Mucosa of gallbladder (tissue), 1 donor: ENCODE measurements at places on chromosomes 1 and 21.

DNA sequence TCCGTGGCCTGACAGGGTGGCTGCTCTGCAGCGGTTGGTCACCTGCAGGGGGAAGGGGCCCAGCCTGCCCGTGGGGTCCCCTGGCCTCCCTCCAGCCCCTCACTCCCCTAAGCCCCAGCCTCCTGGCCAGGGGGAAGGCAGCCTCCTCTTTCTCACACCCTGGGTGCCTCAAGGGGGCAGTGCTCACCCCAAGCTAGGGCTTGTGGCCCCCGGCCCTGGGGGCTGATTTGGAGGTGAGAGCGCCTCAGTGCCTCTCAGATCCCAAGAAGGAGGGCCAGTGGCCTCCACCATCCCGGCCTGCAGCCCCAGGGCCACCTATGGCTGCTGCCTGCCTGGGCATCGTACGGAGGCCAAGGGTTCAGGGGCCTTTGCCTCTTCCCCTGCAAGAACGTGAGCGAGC, 66.4 kb upstream of the TTC34 start:
- no peak for DNase-seq

DNA sequence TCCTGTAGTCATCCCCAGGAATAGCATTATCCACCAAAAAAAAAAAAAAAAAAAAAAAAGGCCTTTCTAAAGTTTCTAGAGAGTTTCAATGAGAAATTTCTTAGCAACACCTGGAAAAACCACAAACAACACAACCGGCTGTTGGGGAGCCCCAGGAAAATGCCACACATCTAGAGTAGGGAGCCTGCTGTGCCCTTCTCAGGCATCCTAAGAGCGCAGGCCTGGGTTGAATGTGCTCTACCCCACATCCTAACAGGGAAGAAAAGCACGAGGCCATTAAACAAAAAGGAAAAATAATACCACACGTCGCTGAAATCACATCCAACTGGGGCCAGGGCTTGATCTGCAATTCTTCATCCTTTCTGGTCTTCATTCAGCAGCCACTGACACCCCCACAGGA, 367.5 kb downstream of the TGFB2 start:
- DNase-seq: no peak

DNA sequence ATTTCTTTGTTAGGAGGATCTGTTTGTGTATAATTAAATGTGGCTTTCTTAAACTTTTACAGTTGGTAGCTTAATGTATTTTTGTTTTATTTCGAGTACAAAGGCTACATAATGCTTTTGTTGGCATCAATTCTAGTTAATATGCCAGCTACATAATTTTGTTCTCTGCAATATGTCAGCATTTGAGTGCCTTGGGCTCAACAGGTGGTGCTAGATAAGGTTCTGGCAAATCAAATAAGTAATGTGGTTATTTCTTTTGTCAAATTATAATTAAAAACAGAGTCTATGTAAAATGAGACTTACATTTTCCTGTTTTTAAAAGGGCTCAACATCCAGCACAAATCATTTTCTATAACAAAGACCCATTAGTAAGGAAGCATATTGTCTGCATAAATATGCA, 410.6 kb upstream of the NR5A2 start:
- no peak for DNase-seq

- no peak for DNase-seq
Observed at GRCh38 chr21:29650523-29651022, 289.2 kb downstream of the GRIK1 start.

DNA sequence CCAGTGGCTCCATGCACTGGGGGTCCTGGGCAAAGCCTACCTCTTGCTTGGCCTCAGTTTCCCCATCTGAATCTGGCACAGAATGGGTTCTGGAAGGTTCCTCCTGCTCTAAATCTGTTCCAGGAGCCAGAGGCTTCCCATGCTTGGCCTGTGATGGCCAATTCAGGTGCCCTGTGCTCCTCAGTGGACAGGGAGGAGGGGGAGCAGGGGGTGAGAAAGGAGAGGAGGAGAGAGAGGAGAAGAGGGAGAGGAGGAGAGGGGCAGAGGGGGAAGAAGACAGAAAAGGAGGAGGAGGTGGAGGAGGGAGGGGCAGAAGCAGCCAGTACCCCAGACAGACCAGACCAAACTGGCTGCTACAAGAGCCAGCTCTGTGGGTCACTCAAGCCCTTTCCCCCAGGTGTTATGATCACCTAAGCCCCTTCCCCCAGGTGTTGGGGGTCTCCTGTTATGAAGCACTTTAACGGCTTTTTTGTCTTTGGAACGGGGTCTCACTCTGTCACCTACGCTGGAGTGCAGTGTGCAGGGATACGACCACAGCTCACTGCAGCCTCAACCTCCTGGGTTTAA, 43.7 kb downstream of the TRIM11 start:
- DNase-seq: no peak

DNA sequence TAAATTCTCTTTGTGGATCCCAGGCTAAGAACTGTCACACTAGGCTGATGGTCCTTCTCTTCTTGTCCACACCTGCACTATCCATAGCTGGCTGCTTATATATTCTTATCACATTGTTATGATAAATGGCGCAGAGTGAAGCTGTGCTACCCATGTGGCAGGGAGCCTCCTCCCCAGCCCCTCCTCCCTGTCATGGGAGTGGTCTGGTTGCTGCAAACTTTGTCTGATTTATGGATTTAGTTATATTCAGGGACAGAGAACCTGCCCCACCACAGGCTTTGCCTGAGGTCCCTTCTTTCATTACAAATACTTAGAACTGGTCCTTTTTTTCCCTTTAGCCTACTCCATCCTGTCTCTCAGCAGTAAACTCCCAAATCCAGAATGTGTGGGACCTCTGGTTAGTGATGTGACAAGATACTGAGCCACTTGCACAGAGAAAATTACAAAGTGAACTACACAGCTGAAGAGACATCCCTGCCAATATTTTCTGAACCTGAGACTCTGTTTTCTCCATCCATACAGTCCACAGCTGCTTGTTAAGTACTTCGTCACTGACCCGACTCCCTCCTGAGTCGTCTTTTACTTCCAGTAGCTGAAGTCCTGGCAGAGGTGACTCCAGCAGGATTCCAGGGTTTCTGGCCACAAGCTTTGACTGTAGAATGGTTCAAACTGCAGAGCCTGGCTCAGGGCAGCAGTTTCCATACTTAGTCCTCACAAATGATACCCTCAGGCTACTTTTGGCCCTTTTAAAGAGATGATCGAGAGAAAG, 37.6 kb downstream of the PTGFRN start:
- DNase-seq: no peak

- DNase-seq: no peak
Observed at GRCh38 chr1:163195728-163196448, 6.8 kb downstream of the RGS5 start.

DNA sequence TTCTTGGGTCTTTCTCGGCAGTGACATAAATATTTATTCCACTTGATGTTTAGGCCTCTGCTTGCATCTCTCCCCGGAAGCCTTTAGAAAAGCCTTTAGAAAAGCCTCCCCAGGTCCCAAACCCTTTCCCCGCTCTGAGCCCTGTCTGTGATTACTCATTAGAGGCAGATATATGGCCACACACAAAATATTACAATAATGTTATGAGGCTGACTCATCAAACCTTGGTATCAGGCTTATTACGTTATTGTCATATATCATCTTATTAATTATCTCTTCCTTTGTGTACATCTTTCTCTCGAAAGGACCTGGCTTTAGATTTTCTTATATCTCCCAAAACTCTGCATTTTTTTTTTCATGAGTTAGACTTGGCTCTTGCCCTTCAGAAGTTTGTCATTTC, 69.5 kb downstream of the FGGY start:
- no peak for DNase-seq

- DNase-seq: no peak
Observed at GRCh38 chr21:34158866-34159835, 85.8 kb downstream of the MRPS6 start.

GRCh38 chr1:159173320-159173719, 1.9 kb downstream of the CADM3 start:
- no peak for DNase-seq

- DNase-seq: no peak
Observed at GRCh38 chr1:53627031-53627430, 111.9 kb downstream of the GLIS1 start.

DNA sequence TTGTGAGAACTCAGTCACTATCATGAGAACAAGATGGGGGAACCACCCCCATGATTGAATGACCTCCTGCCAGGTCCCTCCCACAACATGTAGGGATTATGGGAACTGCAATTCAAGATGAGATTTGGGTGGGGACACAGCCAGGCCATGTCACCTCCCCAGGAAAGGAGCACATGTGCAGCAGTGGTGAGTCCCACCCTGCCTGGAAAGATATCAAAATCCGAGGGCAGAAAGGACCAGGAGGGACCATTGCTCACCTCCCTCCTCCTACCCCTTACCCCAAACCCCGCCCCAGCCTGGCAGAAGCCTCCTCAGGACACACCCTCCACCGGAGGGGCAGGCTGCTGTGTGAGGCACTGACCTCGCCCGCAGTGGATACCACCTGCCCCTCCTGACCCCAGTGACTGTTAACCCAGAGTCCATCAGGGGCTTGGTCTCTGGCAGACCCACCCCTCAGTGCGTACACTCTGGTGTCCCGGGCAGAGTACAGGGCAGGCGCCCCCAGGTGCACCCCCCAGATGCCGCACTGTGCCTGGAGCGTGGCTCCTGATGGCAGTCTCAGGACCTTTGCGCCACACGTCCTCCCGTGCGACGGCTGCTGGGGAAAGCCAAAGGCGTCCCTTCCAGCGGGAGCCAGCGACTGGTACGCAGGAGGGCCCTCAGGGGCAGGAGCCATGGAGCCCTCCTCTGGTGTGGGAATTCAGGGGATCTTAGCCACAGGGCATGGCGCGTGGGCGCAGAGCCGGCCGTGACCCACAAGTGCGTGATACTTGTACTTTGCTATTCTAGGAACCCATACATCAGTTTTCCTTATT, 20.9 kb downstream of the PDXK start:
- no peak for DNase-seq

GRCh38 chr1:203760506-203760905, 4.5 kb upstream of the LAX1 start:
- no peak for DNase-seq

DNA sequence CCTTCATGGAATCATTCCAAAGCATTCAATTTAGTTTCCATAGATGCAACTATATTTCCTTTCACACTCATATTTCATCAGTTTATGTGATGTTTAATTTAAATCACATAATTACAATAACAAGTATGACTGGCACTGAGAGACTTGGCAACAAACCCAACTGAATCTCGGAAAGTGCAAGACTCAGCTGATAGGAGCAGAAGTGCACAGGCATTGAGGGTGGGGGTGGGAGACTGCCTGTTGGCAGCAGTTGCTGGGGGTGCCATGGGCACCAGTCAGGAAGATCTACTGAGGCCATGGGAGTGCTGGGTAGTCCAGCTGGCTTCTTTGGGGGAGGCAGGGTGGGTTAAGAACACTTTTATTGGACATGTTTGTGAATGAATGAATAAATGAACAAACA, 10.4 kb upstream of the HMGB4 start:
- no peak for DNase-seq

GRCh38 chr1:24507405-24507804, 4.8 kb downstream of the RCAN3 start:
- DNase-seq: no peak

DNA sequence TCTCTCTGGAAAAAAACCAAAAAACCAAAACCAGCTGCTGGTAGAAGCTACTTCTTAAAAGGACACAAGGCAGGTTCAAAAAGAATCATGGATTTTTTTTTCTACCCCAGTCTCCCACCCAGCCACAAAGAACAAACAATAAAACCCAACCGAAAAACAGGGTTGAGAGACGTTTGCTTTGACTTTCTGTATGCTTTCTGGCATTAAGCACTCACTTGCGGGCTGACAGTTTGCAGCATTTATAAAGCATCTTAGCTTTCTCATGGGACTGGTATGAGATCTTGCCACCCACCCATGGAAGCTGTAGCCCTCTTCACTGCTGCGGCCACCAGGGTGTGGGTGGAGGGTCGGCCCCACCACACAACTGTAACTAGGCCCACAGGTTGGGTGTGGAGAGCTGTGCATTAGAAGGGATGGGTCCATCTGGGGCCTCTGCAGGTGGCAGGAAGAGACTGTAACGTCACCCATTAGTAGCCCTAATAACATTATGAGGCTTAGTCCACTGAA, 165.7 kb downstream of the RHOU start:
- no peak for DNase-seq

DNA sequence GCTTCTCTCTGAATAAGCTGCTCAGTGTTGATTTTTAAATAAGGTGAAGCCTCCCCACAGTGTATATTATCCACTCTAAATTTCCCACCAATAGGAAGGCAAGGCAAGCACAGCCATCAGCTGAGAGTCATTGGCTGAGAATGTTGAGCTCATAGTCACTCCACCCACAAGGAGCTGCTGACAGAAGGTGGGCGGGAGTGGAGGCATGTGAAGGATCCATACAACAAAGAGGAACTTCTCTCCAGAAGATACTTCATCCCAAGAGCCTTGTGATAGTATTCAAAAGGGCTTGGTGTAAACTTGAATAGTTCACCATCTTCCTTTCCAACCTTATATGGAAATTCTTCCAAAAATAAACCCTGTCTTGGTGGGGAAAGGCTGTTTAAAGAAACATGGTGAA, 42.8 kb downstream of the SAMD13 start:
- no peak for DNase-seq

GRCh38 chr1:163076446-163076845, 7.3 kb downstream of the RGS4 start:
- no peak for DNase-seq

GRCh38 chr1:220885971-220886370, 6.7 kb downstream of the HLX start:
- no peak for DNase-seq
